Inflammatory macrophage treated with lipopolysaccharide for 4 hours (primary cell): ENCODE measurements at places on chromosomes 7 and 10.

- no peak for DNase-seq
Measured at GRCh38 chr7:64877714-64878610, 25.1 kb upstream of the ZNF273 start.

- DNase-seq, result no peak
Measured at GRCh38 chr10:122279725-122280141, 8.6 kb downstream of the BTBD16 start.

DNA sequence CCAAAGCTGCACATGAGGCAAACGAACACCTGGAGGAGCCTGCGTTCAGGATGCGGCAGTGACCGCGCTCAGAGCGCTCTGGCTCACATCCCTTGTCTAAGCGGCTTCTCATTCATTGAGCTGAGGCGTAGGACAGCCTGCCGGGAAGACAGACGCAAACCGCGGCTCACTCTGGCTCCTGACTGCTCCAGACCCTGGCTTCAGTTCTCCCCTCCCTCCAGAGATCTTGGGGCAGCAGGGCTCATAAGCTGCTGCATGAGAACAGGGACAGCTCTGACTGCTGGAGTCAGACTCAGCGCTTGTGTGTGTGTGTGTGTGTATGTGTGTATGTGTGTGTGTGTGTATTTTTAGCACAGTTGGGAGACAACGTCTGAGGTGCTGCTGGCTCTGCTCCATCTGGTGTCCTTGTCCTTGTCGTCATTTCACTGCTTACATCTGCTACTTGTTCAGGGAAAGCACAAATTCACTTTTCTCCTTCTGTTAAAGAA lies 15.8 kb upstream of the LYZL2 start:
- no peak for DNase-seq

DNA sequence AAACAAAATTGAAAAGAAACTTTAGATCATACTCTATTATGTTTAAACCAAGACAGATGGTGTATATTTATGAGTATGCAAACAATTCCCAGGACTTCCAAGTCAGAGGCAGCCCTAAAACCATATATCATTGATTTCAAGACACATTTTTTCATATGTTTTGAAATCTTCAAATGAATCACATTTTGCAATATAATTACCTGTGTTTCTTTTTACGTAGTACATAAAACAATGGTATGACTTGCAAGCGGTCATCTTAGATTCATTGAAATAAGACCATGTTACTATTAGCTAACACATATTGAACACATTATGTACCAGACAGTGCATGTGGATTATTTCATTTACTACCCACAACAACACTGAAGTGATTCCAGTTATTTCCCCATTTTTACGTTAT lies 14.9 kb downstream of the SMURF1 start:
- peak; percentile 32 for DNase-seq

GRCh38 chr7:108497082-108497725 lies 28.7 kb downstream of the PNPLA8 start:
- DNase-seq, result peak; percentile 60

DNA sequence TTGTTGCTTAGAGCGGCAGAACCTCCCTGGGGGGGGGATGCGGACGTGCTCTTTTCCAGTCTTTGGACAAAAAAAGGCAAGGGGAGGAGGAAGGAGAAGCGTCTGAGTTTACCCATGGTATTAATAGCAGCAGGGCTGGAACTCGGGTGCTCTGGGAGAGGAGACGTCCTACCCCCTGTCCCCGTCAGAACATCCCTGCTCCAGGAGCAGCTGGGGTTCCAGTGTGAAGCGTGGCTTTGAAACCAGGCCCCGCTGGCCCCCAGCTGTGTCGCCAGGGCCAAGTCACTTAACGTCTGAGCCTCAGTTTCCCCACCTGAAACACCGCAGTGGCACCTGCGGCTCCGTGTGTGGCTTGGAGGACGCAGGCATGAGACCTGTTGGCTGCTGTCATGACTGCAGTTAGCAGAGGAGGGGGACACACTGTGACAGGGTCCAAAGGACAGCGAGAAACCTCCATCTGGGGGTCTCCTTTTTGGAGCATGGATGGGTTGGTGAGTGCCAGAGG lies 1.4 kb downstream of the AMZ1 start:
- DNase-seq, result no peak

DNA sequence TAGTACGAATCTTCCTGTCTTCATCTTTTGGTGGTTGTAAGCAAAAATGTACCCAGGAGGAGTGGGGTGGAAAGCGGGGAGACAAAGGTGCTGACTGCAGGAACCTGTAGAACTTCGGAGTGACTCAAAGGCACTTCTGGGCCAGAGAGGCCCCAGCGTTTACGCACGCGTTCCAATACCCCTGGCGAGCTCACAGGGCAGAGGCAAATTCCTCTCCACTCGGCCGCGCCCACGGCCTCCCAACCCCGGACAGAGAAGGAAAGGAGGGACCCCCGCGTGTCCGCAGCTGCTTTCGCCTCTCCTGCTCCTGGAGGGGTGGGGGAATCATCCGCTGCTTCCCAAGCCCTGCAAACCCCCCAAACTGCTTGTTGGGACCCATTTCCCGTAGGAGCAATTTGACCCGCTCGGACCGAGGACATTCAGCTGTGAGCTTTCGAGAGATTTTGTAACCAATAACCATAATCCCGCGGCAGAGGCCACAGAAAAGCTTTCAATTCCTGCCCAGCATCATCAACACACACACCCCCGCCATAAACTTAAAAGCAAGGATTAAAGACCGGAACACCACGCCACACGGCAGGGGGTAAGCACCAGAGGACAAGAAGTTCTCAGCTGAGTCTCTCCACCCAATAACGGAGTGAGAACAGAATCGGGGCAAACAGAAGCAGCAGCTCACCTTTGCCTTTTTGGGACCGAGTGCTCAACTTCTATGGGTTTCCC lies 2.3 kb downstream of the IGF2BP3 start:
- peak; percentile 26 for DNase-seq

GRCh38 chr10:49560526-49560925 lies 21.6 kb upstream of the ERCC6 start:
- DNase-seq, result no peak

- DNase-seq, result no peak
Measured at GRCh38 chr10:16799621-16800020, 17.6 kb downstream of the RSU1 start.

- no peak for DNase-seq
Measured at GRCh38 chr10:133488354-133488753, 34.6 kb downstream of the SCART1 start.

GRCh38 chr7:129779602-129780256 lies 168.2 kb downstream of the NRF1 start:
- DNase-seq, result peak; percentile 11

GRCh38 chr7:28921822-28922221 lies 36.3 kb downstream of the TRIL start:
- peak; percentile 71 for DNase-seq

GRCh38 chr10:106775127-106775526 lies 389.4 kb downstream of the SORCS1 start:
- no peak for DNase-seq
